ENCODE measurements at places on chromosomes 6 and 20. TPM values are rescaled to one million over a fixed set of nuclear protein-coding genes. Genes with fewer than 3 reads are reported as not detected.

ENPP3 gene
- total RNA-seq, result 0.34 TPM

POPDC3 gene
- total RNA-seq, result 170 TPM

CFB gene
- 3.5 TPM for total RNA-seq

CD24 gene
- 1.5 TPM for total RNA-seq

AKAP7 gene
- 7.6 TPM for total RNA-seq

UBR2 gene
- total RNA-seq, result 34.9 TPM

MYMX gene
- not detected for total RNA-seq

SMAP1 gene
- 27.7 TPM for total RNA-seq

BPIFB1 gene
- total RNA-seq, result not detected

CRNKL1 gene
- 20.1 TPM for total RNA-seq

GJA10 gene
- total RNA-seq, result not detected

PTPRT gene
- total RNA-seq, result 0.09 TPM

OPN5 gene
- not detected for total RNA-seq

PLCB1 gene
- total RNA-seq, result 5.4 TPM

FRK gene
- total RNA-seq, result 1.4 TPM

RIMS1 gene
- total RNA-seq, result 0.22 TPM

PRPH2 gene
- 3.1 TPM for total RNA-seq

TCF15 gene
- total RNA-seq, result 6.5 TPM

PSMB8 gene
- 10.8 TPM for total RNA-seq

FKBP5 gene
- 56.5 TPM for total RNA-seq

CENPB gene
- total RNA-seq, result 96.6 TPM

THBD gene
- 60.4 TPM for total RNA-seq

TNFRSF6B gene
- not detected for total RNA-seq

TAGAP gene
- 1.2 TPM for total RNA-seq

PNLDC1 gene
- not detected for total RNA-seq

LY6G5B gene
- total RNA-seq, result 2.4 TPM

BLTP3A gene
- 19.0 TPM for total RNA-seq

NDRG3 gene
- 4.8 TPM for total RNA-seq

LEMD2 gene
- 21.3 TPM for total RNA-seq

TOX2 gene
- 0.32 TPM for total RNA-seq

ACSS1 gene
- total RNA-seq, result 53.3 TPM

LAMA2 gene
- total RNA-seq, result 27.3 TPM

BIRC7 gene
- total RNA-seq, result not detected

SNRPB2 gene
- total RNA-seq, result 39.1 TPM

FAM83D gene
- not detected for total RNA-seq

SLC24A3 gene
- 3.0 TPM for total RNA-seq

CLDN20 gene
- not detected for total RNA-seq

WFDC2 gene
- 0.74 TPM for total RNA-seq

VSTM2L gene
- total RNA-seq, result 0.95 TPM

KCNK5 gene
- 0.12 TPM for total RNA-seq

ZC3H12D gene
- total RNA-seq, result 0.41 TPM

LY86 gene
- total RNA-seq, result 0.39 TPM

SLCO4A1 gene
- 12.8 TPM for total RNA-seq

GHRH gene
- total RNA-seq, result not detected

AGER gene
- 0.85 TPM for total RNA-seq

ADGRG6 gene
- 2.2 TPM for total RNA-seq

SPAG4 gene
- total RNA-seq, result 2.1 TPM

TAF4 gene
- total RNA-seq, result 17.5 TPM

PERP gene
- 1.3 TPM for total RNA-seq

SPATA25 gene
- total RNA-seq, result 2.4 TPM

Data from psoas muscle (tissue), 8 donors.